ENCODE measurements at places on chromosomes 2 and 18.

DNA sequence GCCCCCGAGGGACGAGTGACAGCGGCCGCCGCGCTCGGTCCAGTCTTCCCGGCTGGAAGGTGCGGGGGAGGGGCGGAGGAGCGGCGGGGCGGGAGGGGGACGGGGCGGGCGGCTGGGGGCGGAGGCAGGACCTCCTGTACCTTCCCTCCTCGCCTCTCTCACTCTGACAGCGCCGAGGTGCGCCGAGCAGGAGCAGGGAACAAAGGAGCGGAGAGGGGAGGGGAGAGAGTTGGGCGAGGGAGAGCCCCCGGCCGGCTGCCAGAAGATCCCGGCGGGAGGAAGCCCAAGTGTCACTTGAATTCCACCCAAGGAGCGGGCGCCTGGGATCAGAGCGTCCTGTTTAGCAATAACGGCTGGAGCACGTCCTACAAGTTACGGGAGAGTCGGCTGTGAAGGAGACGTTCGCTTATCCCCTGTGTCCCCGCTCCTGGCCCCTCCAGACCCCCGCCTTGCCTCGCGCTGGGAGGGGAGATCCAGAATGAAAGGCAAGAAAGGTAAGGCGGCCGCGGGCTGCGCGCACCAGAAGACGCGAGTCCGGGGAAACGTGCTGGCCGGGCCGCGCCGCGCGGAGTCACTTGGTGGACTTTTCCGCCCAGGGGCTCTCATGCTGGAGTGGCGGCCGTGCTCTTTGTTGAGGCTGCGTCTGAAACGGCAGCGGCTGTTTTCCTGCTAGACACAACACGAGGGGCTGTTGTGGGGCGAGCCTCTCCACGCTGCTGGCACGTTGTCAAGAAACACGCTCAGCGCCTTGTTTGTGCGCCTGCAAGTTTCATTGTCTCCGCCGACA lies at the start of gene TGIF1:
Gene TGIF1, plus strand, starts transcription at position 161 of the 787 bp plus-strand sequence. Its CDS starts 318 bp downstream, at position 479.
- peak within 1 kb of the TSS; percentile 94 for H3K27ac ChIP-seq
- no peaks in the 10 kb centered on the region for H3K27me3 ChIP-seq
- peaks cover 23% of the 10 kb centered on the region for H3K4me1 ChIP-seq
- H3K36me3 ChIP-seq, result no peaks in the 10 kb centered on the region

DNA sequence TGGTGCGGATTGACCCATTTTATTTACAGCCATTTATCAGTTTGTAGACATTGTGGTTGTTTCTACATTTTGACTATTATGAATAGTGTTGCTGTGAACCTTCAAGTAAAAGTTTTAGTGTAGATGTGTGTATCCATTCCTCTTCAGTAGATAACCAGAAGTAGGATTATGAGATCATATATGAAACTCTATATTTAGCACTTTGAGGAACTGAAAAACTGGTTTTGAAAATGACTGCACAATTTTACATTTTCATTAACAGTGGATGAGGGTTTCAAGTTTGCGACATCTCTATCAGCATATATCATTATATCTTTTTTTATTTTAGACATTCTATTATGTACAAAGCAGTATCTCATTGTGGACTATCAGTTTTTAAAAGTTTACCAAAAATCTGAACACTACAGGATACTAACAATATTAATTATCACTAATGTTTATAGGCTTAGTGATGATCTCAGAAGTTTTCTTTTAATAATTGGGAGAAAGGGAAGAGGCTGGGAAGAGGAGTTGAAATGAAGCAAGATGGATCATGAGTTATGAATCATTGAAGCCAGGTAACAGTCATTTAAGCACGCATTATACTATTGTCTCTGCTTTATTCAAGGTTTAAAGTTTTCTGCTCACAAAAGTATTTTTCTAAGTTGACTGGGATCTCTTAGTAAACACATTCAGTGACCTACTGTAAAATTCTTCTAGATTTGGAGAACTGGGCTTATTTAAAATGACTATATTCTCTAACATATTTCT lies 329.0 kb upstream of the LRATD1 start:
- H3K27ac ChIP-seq, result no peak overlapping the region
- H3K4me3 ChIP-seq, result no peak overlapping the region
- H3K4me1 ChIP-seq, result no peaks in the 10 kb centered on the region
- no peaks in the 10 kb centered on the region for H3K27me3 ChIP-seq
- no peaks in the 10 kb centered on the region for H3K36me3 ChIP-seq

DNA sequence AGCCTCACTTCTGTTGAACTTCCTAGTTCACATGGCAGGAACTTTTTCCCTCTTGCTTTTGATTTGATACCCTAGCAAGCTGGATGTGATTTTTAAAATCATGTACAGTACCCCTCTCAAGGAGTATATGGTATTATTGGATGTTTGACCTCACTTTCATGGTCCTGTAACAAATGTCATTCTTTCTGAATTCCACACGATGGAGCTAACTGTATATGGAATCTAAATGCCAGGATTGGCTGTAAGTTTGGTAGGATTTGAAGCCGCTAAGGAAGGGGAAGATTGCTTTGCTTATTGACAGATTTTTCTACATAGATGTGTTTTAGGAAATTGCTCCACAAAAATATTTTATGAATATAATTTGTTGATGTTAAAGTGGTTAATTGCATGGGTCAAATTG lies 18.3 kb downstream of the MAIP1 start:
- no peak for DNase-seq
- no peaks in the 10 kb centered on the region for H3K36me3 ChIP-seq
- no peaks in the 10 kb centered on the region for H3K4me1 ChIP-seq
- H3K4me3 ChIP-seq, result no peak overlapping the region
- H3K27ac ChIP-seq, result no peak overlapping the region

- no peaks in the 10 kb centered on the region for H3K27me3 ChIP-seq
- DNase-seq, result no peak
- no peak overlapping the region for H3K4me3 ChIP-seq
Observed at GRCh38 chr2:44881856-44882255, 59.6 kb upstream of the SIX3 start.

DNA sequence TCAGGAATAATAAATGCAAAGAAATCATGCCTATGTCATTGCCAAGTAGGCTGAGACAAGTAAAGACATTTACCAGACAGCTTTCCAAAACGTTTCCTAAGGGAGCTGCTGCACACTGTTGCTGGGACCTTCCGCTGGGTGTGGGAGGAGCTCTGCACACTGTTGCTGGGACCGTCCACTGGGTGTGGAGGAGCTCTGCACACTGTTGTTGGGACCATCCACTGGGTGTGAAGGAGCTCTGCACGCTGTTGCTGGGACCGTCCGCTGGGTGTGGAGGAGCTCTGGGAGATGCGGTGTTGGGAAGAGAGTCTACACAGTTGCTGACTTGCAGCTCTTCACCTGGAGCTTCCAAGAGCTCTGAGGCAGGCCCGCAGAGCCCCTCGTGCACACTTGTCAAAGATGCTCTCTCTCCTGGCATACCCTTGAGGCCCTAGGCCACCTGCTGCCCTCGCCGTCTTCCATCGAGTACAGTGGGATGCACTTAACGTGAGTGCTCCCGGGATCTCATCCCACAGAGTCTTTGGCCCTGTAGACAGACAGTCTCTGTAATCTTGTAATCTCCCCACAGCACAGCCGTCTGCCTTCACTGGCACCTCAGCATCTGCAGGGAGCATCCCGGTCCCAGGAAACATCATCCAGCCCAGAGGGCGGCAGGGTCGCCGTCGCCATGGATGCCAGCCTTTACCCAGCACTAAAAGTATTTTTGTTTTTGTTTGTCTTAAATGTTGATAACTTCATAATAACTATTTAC lies 51.4 kb downstream of the TRAPPC12 start:
- no peak overlapping the region for H3K4me3 ChIP-seq
- H3K36me3 ChIP-seq, result peaks cover 9% of the 10 kb centered on the region
- no peaks in the 10 kb centered on the region for H3K27me3 ChIP-seq
- H3K27ac ChIP-seq, result no peak overlapping the region

DNA sequence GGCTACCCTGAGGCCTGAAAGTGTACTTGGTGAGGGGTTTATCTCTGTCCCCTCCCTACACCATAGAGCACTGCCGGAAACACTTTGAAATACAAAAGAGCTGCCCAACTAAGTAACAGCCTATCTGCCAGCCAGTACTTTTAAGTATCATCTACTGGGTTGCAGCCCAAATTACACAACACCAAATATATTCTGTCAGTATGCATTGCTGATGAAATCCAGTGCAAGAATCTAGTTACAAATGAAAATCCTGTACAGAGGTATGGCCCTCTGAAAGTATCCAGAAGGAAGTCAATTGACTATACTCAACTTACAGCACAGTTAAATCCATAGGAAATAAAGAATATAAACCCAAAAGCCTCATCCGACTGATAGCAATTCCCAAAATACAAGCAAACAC lies 280.8 kb downstream of the CCDC85A start:
- H3K4me3 ChIP-seq, result no peak overlapping the region
- no peaks in the 10 kb centered on the region for H3K4me1 ChIP-seq
- H3K27me3 ChIP-seq, result no peaks in the 10 kb centered on the region
- H3K36me3 ChIP-seq, result no peaks in the 10 kb centered on the region
- DNase-seq, result no peak

DNA sequence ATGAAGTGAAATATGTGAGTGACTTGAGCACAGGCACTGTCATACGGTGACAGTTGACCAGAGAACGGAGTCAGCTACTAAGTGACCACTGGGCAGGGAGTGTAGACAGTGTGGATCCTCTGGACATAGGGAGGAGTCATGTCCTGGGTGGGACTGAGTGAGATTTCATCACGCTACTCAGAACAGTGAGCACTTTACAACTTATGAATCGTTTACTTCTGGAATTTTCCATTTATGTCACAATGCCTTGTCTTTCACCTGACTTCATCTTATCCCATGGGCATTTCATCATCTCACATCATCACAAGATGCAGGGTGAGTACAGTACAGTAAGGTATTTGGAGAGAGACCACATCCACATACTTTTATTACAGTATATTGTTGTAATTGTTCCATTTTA lies 29.0 kb downstream of the PTPRM start:
- no peaks in the 10 kb centered on the region for H3K4me1 ChIP-seq
- H3K4me3 ChIP-seq, result no peak overlapping the region
- H3K27me3 ChIP-seq, result no peaks in the 10 kb centered on the region

- H3K4me3 ChIP-seq, result no peak overlapping the region
- no peaks in the 10 kb centered on the region for H3K4me1 ChIP-seq
- DNase-seq, result no peak
Observed at GRCh38 chr18:9874728-9875127, 11.0 kb upstream of the TXNDC2 start.

- no peaks in the 10 kb centered on the region for H3K27me3 ChIP-seq
- no peak for DNase-seq
- no peaks in the 10 kb centered on the region for H3K4me1 ChIP-seq
- no peak overlapping the region for H3K27ac ChIP-seq
Observed at GRCh38 chr2:3633982-3634595, 23.9 kb upstream of the ALLC start.

DNA sequence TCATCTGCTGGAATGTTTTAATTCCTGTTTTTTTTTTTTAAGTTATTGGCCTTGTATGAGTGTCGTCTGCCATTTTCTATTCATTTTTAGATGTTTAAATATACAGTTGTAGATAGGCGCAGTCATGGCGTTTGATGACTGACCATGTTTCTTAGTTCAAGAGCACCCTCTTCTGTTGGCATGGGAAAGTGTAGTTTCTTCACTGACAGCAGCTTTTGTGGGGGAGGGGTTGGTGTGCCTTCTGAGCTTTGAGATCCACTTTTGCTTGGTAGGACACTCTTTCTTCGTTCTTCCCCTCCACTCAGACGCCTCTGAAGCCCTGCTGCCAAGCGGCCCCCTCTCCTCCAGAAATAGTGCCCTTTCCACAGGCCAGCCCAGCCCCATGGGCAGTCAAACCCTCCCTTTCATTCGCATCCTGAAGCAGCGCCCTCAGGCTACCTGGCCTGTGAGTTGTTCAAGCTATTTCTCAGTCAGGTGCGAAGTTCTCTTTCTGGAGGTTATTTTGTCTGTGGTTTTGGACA lies 492.0 kb downstream of the TNS1 start:
- no peak overlapping the region for H3K4me3 ChIP-seq
- DNase-seq, result peak; percentile 33
- no peaks in the 10 kb centered on the region for H3K36me3 ChIP-seq
- no peaks in the 10 kb centered on the region for H3K4me1 ChIP-seq
- H3K27me3 ChIP-seq, result no peaks in the 10 kb centered on the region

- no peak overlapping the region for H3K4me3 ChIP-seq
- H3K27me3 ChIP-seq, result no peaks in the 10 kb centered on the region
- no peaks in the 10 kb centered on the region for H3K4me1 ChIP-seq
- no peak overlapping the region for H3K27ac ChIP-seq
- H3K36me3 ChIP-seq, result no peaks in the 10 kb centered on the region
Observed at GRCh38 chr2:158498043-158498748, 41.4 kb downstream of the PKP4 start.

GRCh38 chr2:222798528-222798927 lies 62.3 kb upstream of the ACSL3 start:
- H3K4me1 ChIP-seq, result no peaks in the 10 kb centered on the region
- H3K36me3 ChIP-seq, result no peaks in the 10 kb centered on the region
- H3K4me3 ChIP-seq, result no peak overlapping the region
- H3K27ac ChIP-seq, result no peak overlapping the region

Measured in CD8-positive, alpha-beta memory T cell (primary cell).